Fibroblast of skin of scalp (primary cell): ENCODE measurements at places on chromosomes 7 and 10.

DNA sequence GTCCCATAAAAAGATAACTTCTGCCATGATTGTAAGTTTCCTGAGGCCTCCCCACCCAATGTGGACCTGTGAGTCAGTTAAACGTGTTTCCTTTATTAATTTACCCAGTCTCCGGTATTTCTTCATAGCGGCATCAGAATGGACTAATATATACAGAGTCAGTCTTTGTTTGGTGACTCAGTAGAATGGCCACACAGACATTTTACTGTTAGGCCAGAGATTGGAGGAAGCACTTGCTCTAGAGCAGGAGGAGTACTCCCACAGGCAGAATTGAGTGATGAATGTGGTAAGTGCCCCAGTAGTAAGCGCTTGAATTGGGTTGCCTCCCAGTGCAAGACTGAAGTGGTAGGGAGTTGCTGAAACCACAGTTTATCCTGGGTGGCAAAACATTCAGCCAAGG is 149.5 kb upstream of the SMIM30 start:
- DNase-seq: no peak

DNA sequence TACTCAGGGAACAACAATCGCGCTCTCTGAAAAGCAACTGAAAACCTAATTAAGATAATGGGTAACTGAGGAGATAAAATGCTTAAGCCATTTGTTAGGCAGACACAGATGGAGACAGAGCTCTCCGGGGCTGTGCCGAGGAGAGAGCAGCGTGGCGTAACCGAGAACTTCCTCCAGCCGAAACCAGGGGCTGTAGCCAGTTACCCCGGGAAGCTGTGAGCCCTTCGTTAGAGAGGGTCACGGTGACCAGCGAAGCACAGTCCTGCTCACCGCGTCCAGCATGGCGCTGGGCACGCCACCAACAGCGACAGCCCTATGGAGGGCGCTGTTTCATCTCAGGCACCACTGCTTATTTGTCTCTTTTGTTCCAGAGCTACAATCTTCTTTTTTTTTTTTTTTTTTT is 16.1 kb downstream of the PAPOLB start:
- DNase-seq: no peak

GRCh38 chr7:66687186-66687585 is 53.3 kb upstream of the RABGEF1 start:
- DNase-seq: no peak

- no peak for DNase-seq
Observed at GRCh38 chr7:16369855-16370254, 51.5 kb downstream of the CRPPA start.

- no peak for DNase-seq
Observed at GRCh38 chr7:28792858-28793257, 165.3 kb downstream of the TRIL start.

DNA sequence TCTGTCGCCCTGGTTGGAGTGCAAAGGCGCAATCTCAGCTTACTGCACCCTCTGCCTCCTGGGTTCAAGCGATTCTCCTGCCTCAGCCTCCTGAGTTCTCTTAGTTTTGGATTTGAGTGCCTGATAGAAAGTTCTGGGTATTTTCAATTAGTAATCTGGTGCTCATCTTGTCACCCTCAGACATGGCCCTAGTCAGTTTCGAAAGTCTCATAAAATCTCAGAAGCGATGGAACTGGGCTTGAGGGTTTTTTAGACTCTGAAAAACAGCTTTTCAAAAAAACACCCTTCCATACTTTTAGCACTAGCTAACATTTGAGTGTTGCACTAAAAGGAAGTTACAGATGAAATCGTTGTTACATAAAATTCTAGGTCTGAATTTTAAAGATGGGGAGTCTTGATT is 9.4 kb upstream of the PIP4K2A start:
- no peak for DNase-seq

- no peak for DNase-seq
Observed at GRCh38 chr7:85022064-85022697, 164.7 kb downstream of the SEMA3D start.

- DNase-seq: peak; percentile 23
Observed at GRCh38 chr10:78572565-78572964, 496.2 kb upstream of the ZMIZ1 start.

DNA sequence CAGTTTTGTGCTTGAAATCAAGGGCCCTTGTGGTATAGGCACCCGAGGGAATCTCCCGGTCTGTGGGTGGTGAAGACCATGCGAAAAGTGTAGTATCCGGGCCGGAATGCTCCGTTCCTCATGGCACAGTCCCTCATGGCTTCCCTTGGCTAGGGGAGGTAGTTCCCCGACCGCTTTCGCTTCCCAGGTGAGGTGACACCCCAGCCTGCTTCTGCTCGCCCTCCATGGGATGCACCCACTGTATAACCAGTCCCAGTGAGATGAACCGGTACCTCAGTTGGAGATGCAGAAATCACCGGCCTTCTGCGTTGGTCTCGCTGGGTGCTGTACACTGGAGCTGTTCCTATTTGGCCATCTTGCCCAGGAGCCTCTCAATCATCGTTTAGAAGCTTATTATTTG is 195.7 kb upstream of the POT1 start:
- no peak for DNase-seq

DNA sequence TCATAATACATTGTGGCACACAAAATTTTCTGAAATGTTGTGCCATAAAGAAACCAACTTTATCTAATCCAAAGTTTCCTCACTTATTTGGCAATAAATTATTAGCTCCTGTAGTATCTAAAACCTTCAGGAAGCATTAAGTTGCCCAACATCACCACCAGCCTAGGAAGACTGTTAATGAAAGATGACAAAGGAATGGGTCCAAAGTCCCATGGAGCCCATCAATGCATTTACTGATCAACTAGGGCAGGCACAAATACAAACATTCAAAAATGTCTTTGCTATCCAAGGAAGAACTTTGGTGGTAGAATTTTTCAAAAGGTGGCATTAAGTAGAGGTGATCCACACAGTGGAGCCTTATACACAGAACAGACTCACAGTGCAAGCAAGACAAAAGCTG is 4.5 kb downstream of the GRB10 start:
- DNase-seq: no peak

DNA sequence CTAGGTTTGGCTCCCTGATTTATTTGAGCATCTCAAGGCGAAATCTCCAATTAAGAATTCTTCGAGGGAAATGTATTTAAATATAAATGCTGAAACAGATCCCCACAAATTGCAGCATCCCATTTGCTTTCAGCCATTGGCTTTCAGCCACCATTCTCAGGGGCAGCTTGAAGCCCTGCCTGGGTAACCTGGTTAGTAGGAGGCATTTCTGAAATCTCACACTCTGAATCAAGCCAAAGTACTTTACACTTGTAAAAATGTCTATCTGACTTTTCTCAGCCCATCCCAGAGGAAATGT is 49.1 kb downstream of the GCC1 start:
- DNase-seq: no peak

GRCh38 chr10:60565492-60565891 is 175.8 kb upstream of the ANK3 start:
- no peak for DNase-seq

DNA sequence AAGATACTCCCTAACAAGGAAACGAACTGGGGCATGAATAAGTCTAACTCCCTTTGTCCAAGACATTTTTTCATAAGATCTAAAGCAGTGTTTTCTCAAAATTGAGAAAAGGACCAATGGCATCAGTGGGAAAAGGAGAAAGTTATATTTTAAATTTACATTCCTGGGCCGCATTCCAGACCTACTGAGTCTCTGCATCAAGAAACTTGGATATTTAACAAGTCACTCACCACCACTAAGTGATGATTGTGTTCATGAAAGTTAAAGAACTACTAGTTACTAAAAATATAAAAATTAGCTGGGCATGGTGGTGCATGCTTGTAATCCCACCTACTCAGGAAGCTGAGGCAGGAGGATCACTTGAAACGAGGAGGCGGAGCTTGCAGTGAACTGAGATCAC is 149.6 kb upstream of the MEOX2 start:
- DNase-seq: peak; percentile 88

DNA sequence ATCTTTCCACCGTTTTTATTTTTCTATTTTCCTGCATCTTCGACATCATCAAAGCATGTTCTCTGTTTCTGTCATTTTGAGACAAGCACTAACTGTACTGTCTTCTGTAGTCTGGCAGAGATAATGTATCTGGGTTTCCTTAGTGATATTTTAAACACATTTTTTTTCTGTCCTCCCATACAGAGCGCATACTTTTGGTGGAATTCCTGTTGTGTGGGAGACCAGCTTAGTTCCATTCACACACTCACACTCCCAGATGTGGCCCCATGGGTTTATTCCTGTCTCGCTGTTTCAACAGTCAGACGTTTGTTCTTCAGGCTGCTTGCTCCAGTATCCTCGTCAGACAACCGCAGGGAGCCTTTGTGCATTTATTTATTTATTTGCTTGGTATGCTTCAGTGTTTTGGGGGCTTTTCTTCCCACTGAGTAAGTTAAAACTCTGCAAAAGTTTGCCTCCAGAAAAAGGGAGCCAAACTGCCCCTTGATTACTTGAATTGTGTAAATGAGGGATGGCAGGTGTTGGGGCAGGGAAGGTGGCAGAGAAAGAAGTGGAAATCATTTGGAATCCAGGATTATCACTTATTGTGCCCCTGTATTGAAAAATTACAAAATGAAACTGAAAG is 456.8 kb upstream of the KLF6 start:
- peak; percentile 100 for DNase-seq

GRCh38 chr10:88456730-88457129 is 126.4 kb downstream of the RNLS start:
- peak; percentile 51 for DNase-seq

DNA sequence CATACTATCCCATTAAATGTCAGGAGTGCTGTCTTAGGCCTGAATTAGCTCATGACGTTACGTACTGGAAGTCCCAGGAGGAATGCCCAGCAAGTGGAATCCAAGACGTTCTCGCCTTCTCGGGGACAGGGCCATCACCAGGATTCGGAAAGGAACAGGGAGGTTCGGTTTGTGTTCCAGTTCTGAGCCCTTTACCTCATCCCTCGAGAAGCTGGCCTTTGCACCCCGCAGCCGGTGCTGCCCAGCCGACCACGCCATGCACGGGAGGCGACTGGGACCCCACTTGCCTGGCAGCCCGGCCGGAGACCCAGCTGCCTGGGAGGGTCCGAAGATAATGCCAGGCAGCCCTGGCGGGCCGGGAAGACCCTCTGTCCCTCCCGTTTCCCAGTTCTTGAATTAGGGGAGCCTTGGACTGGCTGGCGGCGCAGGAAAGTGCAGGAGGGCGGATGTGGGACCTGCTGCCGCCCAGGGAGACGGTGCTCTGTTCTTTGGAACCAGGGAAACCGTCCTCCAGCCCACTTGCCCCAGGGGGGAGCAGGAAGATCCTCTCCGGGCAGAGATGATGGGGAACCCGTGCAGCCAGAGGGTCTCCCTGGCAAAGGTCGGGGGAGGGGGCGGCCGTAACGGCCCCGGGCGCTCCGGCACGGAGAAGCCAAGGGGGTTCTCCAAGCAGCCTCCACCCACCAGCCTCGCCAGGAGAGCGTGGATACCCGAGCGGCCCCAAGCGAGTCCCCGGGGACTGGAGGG is 671 bp upstream of the CHST3 start:
- DNase-seq: peak; percentile 37

GRCh38 chr10:132371641-132372081 is 25.3 kb upstream of the PWWP2B start:
- no peak for DNase-seq

DNA sequence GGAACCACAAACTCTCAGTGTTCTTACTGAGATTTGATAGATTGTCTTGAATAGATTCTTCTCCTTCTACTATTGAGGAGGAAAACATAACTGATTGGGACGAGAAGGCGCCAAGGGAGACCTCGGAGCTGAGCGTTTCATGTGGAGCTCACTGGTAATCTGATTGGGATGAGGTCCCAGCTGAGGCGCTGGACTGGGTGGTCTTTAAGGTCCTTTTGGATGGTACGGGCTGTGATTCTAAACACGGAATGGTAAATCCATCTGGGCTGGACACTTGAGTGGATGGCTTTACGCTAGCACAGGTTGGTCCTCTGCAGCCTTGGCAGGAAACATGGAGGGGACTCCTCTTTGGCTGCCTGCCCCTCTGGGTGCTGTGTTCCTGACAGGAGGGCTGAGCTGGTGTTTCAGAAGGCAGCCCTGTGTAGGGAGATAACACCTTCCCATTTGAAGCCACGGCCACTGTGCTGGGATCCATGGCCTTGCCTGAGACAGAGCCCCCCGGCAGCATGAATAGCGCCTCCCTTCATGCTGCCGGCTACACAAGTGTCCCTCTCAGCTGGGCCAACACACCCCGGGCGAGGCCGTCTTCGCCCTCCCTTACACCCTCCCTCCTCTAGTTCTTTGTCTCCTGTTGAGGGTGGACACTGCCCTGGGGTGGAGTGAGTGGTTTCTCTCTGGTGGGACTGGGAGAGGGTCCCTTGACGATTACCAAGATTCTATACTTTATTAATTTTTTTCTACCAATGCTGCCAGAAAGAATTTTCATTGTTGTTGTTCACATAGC is 203.2 kb upstream of the SHH start:
- no peak for DNase-seq

- no peak for DNase-seq
Observed at GRCh38 chr7:111638078-111638477, 75.8 kb upstream of the IMMP2L start.

GRCh38 chr10:10726101-10726500 is 291.6 kb upstream of the CELF2 start:
- no peak for DNase-seq

- DNase-seq: peak; percentile 39
Observed at GRCh38 chr7:131068604-131069021, 259.1 kb upstream of the MKLN1 start.

DNA sequence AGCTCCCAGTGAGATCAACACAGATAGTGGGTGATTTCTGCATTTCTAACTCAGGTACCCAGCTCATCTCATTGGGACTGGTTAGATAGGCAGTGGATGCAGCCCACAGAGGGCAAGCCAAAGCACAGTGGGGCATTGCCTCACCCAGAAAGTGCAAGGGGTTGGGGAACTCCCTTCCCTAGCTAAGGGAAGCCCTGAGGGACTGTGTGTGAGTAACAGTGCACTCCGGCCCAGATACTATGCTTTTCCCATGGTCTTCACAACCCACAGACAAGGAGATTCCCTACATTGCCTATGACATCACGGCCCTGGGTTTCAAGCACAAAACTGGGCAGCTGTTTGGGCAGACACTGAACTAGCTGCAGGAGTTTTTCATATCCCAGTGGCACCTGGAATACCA is 62.8 kb downstream of the PPP1R3A start:
- no peak for DNase-seq

- DNase-seq: peak; percentile 51
Observed at GRCh38 chr7:117219485-117219884, 103.4 kb downstream of the WNT2 start.

DNA sequence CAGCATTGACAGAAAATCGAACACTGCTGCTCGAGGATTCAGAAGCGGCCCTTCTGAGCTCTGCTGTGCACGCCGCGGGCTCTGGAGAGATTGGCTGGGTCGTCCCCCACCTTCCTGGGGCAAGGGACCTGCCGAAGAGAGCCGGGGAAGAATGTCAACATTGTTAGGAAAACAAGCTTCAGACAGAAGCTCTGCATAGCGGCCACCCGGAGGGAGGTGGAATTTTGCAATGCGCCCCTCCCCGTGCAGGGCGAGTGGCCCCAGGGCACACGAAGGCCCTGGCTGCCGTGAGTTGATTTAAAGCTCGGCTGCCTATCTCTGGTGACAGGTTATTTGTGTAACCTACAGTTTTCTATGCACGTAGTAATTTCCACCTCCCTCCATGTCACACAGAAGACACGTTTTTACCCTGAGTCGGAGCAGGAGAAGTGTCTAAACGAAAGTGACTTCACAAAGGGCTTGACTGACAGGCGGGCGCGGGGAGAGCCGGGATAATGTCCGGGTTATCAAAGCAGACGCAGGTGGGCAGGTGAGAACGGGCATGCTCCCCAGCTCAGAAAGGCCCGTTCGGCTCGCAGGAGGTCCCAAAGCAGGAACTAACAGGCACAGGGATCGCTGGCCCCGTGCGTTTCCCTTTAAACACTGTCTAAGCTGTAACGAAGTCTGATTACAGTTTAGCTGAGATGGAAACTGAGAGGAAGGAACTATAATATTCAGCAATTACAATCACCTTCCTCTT is 84.6 kb downstream of the PDGFA start:
- no peak for DNase-seq
